NCI-H510A treated with DMSO at 0.1 percent for 48 hours (cell line): ENCODE measurements at places on chromosomes 3 and 15.

- no peak for DNase-seq
Observed at GRCh38 chr15:75456710-75457109, 5.2 kb upstream of the SIN3A start.

DNA sequence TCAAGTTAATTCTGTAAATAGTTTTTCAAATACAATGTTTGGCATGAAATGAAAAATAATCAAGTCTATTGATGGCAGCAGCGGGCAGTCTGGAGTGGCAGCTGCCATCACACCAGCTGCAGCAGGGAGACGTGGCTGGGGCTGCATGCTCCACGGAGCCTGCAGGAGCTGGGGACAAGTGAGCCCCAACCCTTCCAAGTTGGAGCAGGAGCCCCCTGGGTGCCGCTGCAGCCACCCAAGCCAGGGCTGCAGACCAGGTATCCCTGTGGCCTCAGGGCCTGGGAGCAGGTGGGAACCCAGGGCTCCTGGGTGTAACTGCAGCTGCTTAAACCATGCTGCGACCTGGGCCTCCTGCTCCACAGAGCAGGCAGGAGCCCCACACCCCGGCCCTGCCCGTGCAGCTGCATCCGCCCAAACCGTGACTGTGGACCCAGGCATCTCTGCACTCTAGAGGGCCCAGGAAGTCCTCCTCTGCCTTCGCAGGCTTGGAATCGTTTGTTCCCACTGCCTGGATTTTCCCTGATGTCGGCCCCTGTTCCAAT, 257.4 kb downstream of the PLOD2 start:
- no peak for DNase-seq

DNA sequence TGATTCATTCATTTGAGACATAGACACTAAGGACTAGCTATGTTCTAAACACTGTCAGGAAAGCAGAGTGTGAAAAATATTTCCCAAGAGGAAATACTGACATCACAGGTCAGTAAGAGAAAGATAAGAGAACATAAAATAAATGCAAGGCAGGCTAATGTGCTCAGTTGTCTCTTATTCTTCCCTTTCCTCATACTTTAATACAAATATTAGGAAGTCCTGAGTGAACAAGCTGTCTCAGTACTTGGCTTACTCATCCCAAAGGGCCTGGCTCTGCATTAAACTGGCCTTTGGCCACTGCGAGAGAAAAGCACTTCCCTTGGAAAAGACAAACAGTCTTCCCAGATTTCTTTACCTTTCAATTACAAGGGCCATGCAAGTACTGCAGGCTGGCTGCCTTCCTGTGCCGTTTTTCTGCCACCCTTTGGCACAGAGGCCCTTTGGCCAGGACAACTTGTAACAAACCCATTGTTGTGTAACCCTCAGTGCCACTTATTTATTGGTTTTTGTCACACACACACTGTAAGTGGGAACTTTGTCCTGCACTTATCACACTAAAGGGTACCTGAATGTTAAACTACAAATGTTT, 31.7 kb downstream of the EDC3 start:
- DNase-seq, result peak; percentile 19

GRCh38 chr3:120749843-120750242, 7.3 kb downstream of the GTF2E1 start:
- DNase-seq, result no peak

- DNase-seq, result no peak
Observed at GRCh38 chr15:85482894-85483293, 102.5 kb downstream of the AKAP13 start.

- no peak for DNase-seq
Observed at GRCh38 chr3:123194552-123194951, 7.2 kb upstream of the SEC22A start.

- DNase-seq, result no peak
Observed at GRCh38 chr3:60909526-60909925, 341.7 kb downstream of the FHIT start.
